ENCODE measurements at places on chromosomes 3 and 15. TPM values are rescaled to one million over a fixed set of nuclear protein-coding genes. Genes with fewer than 3 reads are reported as not detected.

SLC12A1 gene
- total RNA-seq, result not detected

CLSTN2 gene
- 0.29 TPM for total RNA-seq

IMP3 gene
- total RNA-seq, result 75.0 TPM

SFMBT1 gene
- 4.5 TPM for total RNA-seq

MCF2L2 gene
- total RNA-seq, result not detected

ITIH4 gene
- 3.3 TPM for total RNA-seq

MRPS11 gene
- 40.4 TPM for total RNA-seq

TMEM212 gene
- not detected for total RNA-seq

SCG5 gene
- total RNA-seq, result 15.3 TPM

PRSS50 gene
- total RNA-seq, result not detected

ANKRD63 gene
- not detected for total RNA-seq

VEPH1 gene
- 91.0 TPM for total RNA-seq

SLC24A5 gene
- not detected for total RNA-seq

REC114 gene
- not detected for total RNA-seq

FAM174B gene
- 2.8 TPM for total RNA-seq

RHCG gene
- total RNA-seq, result not detected

TLR9 gene
- total RNA-seq, result under 0.01 TPM

GOLGA6A gene
- not detected for total RNA-seq

FANCD2OS gene
- total RNA-seq, result not detected

AADACL2 gene
- not detected for total RNA-seq

MKRN3 gene
- 3.0 TPM for total RNA-seq

THSD4 gene
- 31.3 TPM for total RNA-seq

ATR gene
- total RNA-seq, result 19.4 TPM

RPUSD2 gene
- 12.6 TPM for total RNA-seq

HHATL gene
- total RNA-seq, result not detected

LRRC34 gene
- 7.9 TPM for total RNA-seq

LNP1 gene
- 6.8 TPM for total RNA-seq

RARB gene
- 15.5 TPM for total RNA-seq

ATP13A5 gene
- not detected for total RNA-seq

CD80 gene
- 0.33 TPM for total RNA-seq

RYR3 gene
- total RNA-seq, result not detected

INTS14 gene
- 40.1 TPM for total RNA-seq

CYP1A2 gene
- not detected for total RNA-seq

TRIM59 gene
- 46.5 TPM for total RNA-seq

DHX36 gene
- total RNA-seq, result 65.5 TPM

SECISBP2L gene
- total RNA-seq, result 39.7 TPM

CASR gene
- total RNA-seq, result not detected

TMCO5A gene
- total RNA-seq, result not detected

ZSCAN2 gene
- 9.7 TPM for total RNA-seq

OXTR gene
- total RNA-seq, result 0.15 TPM

LXN gene
- total RNA-seq, result 160 TPM

ZMAT3 gene
- 47.6 TPM for total RNA-seq

DNAH1 gene
- total RNA-seq, result 5.0 TPM

GP9 gene
- not detected for total RNA-seq

SCAP gene
- total RNA-seq, result 106 TPM

CHRM5 gene
- under 0.01 TPM for total RNA-seq

CCR3 gene
- total RNA-seq, result 0.33 TPM

ATP6V1A gene
- 142 TPM for total RNA-seq
